ENCODE measurements at places on chromosomes 6 and 20. TPM values are rescaled to one million over a fixed set of nuclear protein-coding genes. Genes with fewer than 3 reads are reported as not detected.

GRCh38 chr6:20021795-20022194, 184.6 kb downstream of the ID4 start:
- H3K27me3 ChIP-seq: no peaks in the 10 kb centered on the region
- no peak overlapping the region for H3K4me3 ChIP-seq
- H3K4me1 ChIP-seq: no peaks in the 10 kb centered on the region
- no peaks in the 10 kb centered on the region for H3K36me3 ChIP-seq

Gene COL12A1
- 28.3 TPM for total RNA-seq

GRCh38 chr6:127403636-127404035, 55.6 kb downstream of the KIAA0408 start:
- no peaks in the 10 kb centered on the region for H3K36me3 ChIP-seq
- H3K4me3 ChIP-seq: no peak overlapping the region
- DNase-seq: no peak
- no peak overlapping the region for H3K27ac ChIP-seq
- H3K27me3 ChIP-seq: no peaks in the 10 kb centered on the region

DNA sequence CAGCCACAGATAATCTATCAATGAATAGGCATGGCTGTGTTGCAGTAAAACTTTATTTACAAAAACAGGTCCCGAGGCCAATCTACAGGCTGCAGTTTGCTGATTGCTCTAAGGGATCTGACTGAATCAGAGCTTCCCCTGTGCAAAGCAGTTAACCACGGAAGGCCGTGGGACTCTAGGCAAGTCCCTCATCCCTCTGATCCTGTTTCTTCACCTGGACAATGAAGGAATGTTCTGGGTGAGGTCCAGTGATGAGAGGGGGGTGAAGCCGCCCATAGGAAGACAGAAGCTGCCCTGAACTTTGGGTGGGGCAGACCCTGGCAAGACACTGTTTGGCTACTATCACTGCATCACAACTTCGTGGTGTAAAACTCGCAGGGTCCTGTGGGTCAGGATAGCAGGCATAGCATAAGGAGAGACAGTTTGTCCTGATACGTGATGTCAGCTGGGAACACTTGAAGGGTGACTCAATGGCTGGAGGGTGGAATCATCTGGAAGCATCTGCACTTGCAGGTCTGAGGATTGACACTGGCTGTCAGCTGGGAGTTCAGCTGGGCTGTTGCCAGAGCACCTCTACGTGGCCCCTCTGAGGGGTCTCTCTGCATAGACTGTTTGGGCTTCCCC, 33.3 kb upstream of the TGM2 start:
- H3K36me3 ChIP-seq: no peaks in the 10 kb centered on the region
- H3K4me3 ChIP-seq: no peak overlapping the region
- no peaks in the 10 kb centered on the region for H3K4me1 ChIP-seq
- H3K27me3 ChIP-seq: no peaks in the 10 kb centered on the region
- no peak for DNase-seq

Gene ANKEF1
- 6.6 TPM for total RNA-seq

GRCh38 chr6:105713474-105714118, 310.7 kb upstream of the PREP start:
- no peak overlapping the region for H3K4me3 ChIP-seq
- H3K4me1 ChIP-seq: no peaks in the 10 kb centered on the region
- no peak overlapping the region for H3K27ac ChIP-seq
- no peak for DNase-seq

DNA sequence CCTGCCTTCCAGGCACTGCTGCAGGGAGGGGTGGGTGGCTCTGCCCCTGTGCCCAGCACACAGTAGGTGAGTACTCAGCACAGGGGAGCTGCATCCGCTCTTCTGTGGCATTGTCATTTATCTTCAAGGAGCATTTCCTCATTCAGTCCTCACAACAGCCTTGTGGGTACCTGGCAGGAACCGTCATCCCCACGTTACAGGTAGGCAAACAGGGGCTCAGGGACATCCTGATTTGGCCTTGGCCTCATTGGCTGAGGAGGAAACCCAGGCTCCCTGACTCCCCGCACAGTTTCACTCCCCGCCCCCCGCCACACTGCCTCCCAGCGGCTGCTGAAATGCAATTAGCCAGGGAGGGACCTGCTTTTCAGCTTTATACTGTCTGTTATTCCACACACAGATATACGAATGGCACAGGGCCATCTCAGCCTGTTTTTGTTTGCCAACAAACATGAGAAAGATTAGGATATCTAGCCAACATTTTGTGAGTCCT, 24.2 kb upstream of the PNPLA1 start:
- H3K27ac ChIP-seq: no peak overlapping the region
- no peak overlapping the region for H3K4me3 ChIP-seq
- DNase-seq: no peak

- H3K27me3 ChIP-seq: no peaks in the 10 kb centered on the region
- peaks cover 18% of the 10 kb centered on the region for H3K36me3 ChIP-seq
- no peak overlapping the region for H3K27ac ChIP-seq
- H3K4me1 ChIP-seq: no peaks in the 10 kb centered on the region
Measured at GRCh38 chr20:1150218-1150617, 31.8 kb downstream of the PSMF1 start.

DNA sequence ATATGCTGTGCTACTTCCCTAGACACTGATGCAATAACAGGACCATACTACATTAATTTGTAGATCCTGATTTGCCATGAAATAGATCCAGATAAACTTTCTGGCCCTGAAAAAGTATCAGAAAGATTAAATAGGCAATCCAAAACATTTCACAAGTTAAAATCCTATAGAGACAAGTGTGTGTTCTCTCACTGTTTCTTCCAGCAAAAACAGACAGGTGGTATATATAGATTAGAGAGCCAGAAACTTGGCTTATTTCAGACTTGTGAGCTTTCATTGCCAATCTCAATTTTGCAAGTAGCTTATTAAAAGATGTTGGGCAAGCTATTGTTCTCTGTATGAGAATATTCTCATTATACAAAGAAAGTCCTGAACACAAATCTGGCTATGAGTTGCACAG, 289.1 kb upstream of the MANEA start:
- H3K4me3 ChIP-seq: no peak overlapping the region
- no peaks in the 10 kb centered on the region for H3K4me1 ChIP-seq
- no peak overlapping the region for H3K27ac ChIP-seq
- H3K36me3 ChIP-seq: no peaks in the 10 kb centered on the region
